ENCODE measurements at places on chromosomes 1 and 21.

DNA sequence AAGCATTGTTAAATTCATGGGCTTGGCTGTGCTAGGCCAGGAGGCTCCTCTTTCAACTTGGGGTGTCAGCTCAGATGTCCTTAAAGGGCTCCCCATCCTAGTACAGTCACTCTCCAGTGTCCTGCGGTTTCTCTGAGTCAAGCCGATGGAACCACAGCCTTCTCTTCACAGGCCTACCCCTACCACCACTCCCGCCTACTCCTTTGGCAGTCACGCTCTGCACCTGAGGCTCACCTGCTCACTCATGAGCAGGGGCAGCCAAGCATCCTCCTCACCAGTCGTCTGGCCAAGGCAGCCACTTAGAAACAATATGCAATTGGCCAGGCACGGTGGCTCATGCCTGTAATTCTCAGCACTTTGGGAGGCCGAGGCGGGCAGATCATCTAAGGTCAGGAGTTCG is 3.6 kb downstream of the ACOT7 start:
- no peak for DNase-seq

GRCh38 chr1:86356247-86356646 is 39.9 kb downstream of the ODF2L start:
- DNase-seq: peak; percentile 48

DNA sequence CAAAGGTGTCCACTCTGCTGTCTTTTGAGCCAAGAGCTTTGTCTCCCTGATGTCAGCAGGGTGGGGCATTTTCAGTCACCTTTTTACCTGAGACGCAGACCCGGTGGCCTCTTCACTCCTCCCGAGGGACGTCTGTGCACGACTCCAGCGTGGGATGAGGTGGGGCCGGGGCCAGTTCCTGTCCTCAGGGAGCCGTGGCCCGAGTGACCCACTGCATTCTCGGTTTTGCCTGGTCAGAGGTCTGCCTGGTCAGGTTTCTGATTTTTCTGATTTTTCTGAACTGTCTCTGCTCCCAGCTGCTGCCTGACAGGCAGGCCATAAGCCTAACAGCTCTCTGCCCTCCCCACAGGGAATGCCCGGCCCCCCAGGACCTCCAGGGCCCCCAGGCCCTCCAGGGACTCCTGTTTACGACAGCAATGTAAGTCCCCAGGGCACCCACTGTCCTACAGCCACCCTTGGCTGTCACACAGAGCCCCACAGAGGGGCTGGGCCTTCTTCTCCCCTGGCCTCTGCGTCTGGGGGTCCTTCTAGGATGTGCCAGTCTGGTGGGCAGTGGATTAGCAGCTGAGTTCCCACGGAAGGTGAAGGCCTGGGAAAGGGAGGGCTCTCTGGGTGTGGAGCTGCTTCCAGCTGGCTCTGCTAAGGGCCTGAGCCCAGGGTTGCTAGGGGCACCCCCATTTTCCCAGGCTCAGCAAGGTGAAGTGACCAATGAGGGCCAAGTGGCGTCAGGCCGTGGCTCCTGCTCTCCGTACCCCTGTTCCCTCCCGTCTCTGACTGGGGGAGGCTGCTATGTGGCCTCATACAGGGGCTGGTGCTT is 45.9 kb downstream of the SLC19A1 start:
- DNase-seq: no peak

DNA sequence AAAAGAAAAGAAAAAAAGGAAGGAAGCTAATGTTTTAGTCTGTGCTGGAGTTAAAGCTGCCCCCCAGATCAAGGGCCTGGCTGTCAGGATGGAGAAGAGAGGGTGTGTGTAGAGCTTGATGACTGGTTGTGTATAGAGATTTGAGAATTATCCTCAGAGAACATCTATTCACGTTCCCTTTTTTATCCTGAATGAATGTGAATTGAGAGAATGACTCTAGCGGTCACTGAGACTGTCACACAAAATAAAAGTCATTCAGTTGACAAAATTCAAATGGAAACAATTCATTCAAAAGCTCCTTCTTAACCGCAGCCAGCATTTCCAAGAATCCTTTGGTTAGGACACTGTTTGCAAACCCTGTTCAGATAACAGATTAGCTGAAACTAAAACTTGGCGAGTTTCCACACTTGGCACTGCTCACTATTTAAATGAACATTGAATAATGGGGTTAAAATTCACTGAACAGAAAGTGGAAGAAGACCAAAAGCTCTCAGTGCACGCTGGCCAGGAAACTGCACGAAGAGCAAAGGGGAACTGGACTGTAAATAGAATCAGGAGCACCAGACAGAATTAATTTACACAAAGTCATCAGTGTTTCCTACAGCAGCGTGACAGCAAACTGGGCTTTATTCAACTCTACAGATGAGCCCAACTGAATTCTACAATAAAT is 13.6 kb upstream of the FAM89A start:
- peak; percentile 96 for DNase-seq

DNA sequence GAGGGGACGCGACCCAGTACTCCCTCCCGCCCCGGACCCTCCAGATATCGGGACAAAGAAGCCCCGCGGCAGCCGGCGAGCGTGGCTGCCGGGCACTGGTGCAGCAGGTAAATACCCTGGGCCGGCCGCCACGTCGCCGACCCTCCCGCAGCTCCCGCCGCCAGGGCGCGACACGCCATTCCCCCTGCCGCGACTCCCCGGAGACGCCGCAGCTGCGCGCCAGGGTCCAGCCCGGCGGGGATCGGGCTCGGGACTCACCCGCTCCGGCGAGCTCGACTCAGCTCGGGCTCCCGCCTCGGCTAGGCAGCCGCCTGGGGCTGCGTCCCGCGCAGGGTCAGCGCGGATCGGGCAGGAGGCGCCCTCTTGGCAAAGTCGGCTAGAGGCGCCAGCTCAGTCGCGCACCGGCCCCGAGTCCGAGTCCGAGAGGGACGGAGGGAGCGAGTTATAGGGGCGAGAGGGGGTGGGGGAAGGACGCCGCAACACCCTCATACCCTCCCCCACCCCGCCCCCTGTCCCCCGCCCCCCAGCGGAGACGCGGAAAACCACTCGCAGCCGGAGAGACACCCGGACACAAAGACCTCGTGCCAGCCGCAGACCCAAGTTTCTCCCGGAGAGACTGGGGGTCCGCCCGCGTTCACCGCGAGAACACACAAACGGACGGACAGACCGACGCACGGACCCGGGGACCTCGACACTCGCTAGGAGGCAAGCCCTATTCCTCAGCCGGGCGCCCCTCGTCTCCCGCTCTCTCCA is 985 bp downstream of the SYT6 start:
- peak; percentile 64 for DNase-seq

DNA sequence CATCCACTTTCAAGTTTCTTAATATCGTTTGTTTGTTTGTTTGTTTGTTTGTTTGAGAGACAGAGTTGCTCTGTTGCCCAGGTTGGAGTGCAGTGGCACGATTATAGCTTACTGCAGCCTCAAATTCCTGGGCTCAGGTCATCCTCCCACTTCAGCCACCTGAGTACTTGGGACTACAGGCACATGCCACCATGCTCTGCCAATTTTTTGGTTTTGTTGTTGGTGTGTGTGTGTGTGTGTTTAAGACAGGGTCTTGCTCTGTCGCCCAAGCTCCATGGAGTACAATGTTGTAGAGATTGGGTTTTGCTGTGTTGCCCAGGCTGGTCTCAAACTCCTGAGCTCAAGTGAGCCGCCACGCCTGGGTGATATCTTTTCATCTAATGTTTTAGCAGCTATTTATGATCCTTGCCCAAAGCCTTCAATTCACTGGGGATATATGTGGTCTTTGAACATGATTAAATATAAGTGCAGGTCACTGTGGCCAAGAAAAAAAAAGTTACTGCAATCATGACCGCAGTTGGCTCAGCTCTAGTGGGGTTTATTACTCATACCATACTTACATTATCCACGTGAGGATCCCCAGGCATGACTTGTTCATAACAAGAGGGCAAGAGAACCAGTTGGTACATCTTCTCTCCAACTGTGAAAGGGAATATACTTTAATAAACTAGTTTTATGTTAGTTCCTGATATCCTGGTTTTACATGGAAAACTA is 8.0 kb downstream of the RRP1B start:
- DNase-seq: peak; percentile 19

DNA sequence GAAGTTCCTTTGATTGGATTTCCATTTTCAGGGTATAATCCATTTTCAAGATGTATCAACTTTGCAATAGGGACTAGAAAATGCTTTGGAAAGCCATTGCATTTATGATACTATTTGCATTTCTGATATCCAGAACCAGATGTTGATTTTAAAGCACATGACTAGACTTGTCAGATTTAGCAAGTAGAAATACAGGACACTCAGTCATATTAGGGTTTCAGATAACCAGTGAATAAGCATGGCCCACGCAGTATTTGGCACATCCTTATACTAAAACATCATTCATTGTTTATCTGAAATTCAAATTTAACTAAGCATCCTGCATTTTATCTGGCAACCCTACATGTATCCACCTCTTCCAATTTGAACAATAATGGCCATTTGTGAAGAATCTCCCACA is 113.3 kb upstream of the DPT start:
- no peak for DNase-seq

DNA sequence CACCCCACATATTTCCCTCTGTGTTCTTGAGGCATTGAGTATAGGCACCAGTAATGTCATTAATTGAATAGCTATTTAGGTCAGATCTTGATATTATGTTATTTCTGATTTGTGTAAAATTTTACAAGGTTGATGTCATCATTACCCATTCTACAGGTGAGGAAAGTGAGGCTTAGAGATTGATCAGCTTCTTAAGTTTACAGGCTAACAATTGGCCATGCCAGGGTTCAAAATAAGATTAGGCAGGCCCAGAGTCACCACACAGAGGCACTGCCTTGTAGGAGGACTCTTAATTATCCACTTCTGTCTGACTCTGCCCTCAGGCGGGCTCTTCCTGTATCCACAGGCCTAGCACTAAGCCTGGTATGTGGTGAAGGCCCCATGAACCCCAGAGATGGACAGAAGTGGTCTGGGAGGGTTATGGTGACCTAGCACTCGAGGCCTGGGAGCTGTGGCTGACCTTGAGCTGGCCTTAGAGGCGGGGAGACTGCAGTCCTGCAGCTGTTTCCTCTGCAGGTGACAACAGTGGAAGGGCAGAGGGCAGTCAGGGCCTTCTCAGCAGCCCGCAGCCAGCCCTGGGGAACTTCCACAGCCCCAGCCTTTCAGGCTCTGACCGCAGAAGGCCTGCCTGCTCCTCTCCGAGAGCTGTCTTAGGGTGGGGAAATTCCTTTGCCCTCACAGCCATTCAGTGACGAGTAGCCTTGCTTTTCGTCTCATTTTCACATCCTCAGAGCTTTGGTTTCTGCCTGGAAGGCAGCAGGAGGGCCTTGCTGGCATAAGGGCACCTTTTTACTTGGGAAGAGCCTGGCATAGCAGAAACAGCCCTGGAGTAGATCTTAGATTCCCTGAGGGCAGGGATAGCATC is 12.2 kb downstream of the ZDHHC18 start:
- DNase-seq: no peak

- DNase-seq: no peak
Measured at GRCh38 chr1:13616234-13616633, 32.6 kb downstream of the PDPN start.

GRCh38 chr21:31869750-31870149 is 3.1 kb upstream of the HUNK start:
- DNase-seq: no peak

DNA sequence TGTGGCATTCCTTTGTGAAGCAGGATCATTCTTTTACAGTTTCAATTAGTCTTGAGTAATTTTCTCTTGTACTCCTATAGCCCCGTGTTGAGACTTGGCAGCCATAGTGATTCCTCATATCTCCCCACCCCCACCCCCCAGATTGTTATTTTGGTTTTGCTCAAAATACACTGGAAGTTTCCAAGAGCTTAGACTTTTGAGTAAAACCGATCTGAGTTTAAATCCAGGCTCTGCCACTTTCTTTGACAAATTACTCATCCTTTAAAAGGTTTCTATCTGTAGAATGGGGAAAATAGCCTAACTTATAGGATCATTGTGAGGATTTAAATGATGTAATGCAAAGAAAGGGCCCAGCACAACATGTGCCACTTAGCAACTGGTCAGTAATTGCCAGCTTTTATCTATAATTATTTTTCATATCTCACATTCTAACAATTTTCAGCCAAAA is 53.1 kb upstream of the RC3H1 start:
- DNase-seq: no peak

DNA sequence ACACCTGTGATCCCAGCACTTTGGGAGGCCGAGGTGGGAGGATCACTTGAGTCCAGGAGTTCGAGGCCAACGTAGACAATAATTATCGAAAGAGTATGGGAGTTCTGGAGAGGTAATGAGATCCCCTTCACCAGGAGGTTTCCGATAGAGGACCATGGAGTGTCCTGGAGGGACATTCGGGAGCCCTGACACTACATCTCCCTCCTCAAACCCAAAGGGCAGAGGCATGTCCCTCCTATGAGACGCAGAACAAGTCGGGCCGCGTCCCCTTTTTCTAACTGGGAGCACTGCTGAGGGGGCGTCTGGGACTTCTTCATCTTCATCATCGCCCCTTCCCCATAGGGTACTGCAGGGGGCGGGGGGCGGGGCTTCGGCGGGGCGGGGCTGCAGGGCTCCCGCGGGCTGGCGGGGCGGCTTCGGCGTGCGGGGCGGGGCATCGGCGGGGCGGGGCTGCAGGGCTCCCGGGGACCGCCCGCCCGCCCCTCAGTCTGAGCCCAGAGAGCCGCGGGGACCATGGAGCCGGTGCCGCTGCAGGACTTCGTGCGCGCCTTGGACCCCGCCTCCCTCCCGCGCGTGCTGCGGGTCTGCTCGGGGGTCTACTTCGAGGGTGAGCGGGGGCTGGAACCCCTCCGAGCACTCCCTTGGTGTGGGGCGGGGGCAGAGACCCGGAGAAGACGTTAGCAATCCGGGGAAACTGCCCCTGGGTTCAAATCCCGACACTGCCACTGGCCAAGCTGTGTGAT is at the start of gene THEMIS2:
Gene THEMIS2, plus strand, starts transcription at position 486 of the 743 bp plus-strand sequence. Its CDS starts 28 bp downstream, at position 514.
- peak; percentile 88 for DNase-seq

DNA sequence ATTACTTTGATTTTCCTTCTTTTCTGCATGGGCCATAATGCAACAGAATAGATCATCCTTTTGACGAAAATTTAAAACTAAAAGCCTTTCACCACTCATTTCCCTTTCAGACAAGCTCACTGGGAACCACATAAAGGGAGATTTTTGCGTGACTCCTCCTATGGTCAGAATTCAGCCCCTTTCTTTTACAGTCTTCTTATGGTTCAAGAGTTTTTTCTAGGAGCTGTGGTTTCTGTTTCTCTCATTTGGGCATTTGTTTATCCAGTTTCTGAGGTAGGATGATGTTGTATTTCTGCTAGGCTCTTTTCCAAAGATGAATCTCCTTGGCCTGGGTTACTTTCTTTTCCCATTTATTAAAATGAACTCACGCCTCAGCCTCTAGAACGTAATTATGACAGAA is 16.9 kb downstream of the RGS1 start:
- DNase-seq: no peak

DNA sequence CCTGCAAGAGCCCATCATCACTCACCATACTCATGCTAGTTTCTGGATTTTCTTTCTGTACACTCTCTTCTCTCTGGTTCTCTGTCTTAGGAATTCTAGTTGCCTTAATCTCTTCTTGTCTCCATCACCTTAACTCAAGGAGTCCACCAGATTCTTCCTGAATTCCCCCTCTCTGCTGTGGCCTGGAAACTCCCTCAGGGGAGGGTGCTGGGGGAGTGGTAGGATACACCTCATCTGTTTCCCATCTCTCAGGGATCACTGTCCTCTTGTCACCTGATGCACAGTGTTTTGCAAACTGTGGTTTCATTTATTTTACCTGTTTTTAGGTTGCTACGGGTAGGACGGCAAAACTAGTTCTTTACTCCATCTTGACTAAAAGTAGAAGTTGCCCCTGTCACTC is 6.6 kb upstream of the GNG12 start:
- no peak for DNase-seq

All from hematopoietic multipotent progenitor cell treated with erythropoietin and hydrocortisone succinate and interleukin-3 and kit ligand, for 4 days (in vitro differentiated cells).